ENCODE measurements at places on chromosomes 7 and 10. TPM values are rescaled to one million over a fixed set of nuclear protein-coding genes. Genes with fewer than 3 reads are reported as not detected.
A peak's percentile ranks its signal among the peaks of the same experiment; 100 is the strongest.

DNA sequence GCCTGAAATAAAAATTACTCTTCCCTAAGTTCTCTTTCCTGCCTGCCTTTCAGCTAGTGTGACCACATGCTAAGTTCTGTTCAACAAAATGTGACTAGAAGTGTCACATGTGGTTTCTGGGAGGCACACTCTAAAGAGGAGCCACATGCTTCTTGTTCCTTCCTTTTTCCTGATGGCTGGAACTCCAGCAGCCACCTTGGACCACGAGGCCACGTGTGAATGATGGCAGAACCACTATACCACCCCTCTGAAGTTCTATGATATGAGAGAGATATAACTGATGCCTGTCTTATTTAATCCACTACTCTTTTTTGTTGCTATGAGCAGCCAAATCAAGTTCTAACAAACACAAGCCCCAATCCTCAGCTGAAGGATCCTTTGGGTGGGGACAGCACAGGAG, 8.1 kb downstream of the PODXL start:
- no peak for DNase-seq

GRCh38 chr7:130486954-130487436, 4.9 kb upstream of the MEST start:
- no peak for DNase-seq

The DDC gene
- total RNA-seq = not detected

- no peak for DNase-seq
These were observed 1.5 kb upstream of the OAT start for GRCh38 chr10:124420254-124420653.

The CUTC gene
- total RNA-seq = 22.6 TPM

The CCDC201 gene
- not detected for total RNA-seq

DNA sequence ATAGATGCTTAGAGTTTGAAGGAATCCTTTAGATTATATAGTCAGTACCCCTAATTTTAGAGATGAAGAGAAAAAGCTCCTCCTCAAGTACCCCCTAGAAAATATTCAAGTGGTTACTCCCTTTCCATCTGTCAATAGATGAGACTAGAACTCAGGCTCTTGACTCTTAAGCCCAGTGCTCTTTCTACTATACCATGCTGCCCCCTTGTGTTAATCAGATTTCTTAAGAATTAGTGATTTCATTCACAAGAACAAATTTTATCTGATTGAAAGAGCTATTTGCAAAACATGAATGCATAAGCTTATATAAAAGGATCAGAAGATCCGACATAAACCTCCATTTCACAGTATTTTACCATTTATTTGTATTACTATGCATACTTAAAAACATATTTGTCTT, 179.3 kb downstream of the TFEC start:
- DNase-seq = peak; percentile 42

GRCh38 chr10:15169555-15170401, 1.3 kb upstream of the NMT2 start:
- no peak for DNase-seq

The SLC26A3 gene
- total RNA-seq = not detected

DNA sequence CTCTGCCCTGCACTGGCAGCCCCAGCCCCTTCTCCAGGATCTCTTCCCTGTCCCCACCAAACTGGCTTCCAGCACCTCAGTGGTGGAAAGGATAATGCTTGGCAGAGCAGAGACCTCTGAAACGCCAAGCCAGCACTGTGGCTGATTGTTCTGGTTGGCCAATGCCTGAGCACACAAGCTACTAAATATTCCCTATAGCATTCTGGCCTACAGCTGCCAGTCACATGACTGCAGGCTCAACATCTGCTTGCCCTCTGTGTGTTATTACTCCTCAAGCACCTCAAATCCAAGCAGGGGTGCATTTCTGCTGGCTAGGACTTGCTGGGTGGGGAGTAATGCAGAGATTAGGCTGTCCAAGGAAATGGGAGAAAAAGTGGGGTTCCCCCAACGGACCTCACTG, 6.1 kb downstream of the TBATA start:
- no peak for DNase-seq

The CYP2C8 gene
- 0.17 TPM for total RNA-seq

DNA sequence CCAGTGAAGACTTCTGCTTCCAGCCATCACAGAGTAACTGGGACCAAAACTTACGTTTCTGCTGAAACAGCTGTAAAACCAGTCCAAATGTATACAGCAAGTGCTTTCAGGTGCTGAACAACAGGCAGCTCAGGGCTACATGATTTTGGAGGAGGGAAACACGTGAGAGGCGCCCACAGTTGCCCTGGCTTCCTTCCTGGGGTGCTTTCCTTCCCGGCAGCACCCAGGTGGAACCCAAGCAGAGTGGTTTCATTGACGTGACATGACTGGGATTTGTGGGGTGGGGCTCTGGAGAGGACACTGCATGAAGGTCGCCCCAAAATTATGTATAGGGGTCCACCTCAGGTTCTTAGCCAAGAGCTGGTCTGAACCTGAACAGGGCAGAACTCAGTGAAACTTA, 34.2 kb downstream of the IL2RA start:
- DNase-seq = no peak

- no peak for DNase-seq
These were observed 102.0 kb upstream of the TARP start for GRCh38 chr7:38375453-38375852.

- DNase-seq = no peak
These were observed 164.7 kb downstream of the C1GALT1 start for GRCh38 chr7:7347045-7347444.

The AOAH gene
- not detected for total RNA-seq

The ELFN1 gene
- total RNA-seq = 0.51 TPM

GRCh38 chr7:78159545-78159944, 361.0 kb downstream of the PHTF2 start:
- DNase-seq = no peak

DNA sequence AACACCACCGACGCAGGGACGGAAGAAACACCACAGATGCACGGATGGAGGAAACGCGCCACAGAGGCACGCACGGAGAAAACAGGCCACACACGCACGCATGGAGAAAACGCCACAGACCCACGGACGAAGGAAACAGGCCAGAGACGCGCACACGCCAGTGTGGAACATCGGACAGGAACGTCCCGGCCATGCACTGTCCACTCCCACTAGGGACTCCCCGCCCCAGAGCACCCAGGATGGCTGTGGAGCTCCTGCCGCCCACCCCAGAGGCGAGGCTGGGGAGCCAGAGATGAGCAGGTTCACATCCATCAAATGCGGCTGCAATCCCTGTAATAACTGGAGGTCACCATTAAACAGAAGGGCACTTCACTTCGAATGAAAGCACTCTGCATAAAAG, 17.3 kb downstream of the DIP2C start:
- no peak for DNase-seq

The FOXI2 gene
- not detected for total RNA-seq

- no peak for DNase-seq
These were observed 168.3 kb downstream of the PRKAG2 start for GRCh38 chr7:151708610-151709009.

The ZNF853 gene
- total RNA-seq = 0.66 TPM

DNA sequence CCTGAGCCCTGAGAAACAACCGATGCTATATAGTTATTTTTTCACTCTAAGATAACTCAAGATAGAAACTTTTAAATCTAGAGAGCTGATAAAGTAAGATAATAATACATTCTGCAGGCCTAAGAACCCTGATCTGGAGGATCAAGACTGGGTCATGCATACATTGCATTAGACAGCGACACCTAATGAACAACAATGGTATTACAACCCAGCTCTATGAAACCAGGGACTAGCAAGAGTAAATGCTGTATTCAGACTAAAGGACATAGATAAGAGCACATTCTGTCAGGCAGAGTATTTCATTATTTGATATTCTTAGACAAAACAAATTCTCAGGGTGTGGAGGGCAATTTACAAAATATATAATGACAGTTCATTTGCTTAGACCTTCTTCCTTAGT, 148.6 kb downstream of the GRK5 start:
- DNase-seq = no peak

DNA sequence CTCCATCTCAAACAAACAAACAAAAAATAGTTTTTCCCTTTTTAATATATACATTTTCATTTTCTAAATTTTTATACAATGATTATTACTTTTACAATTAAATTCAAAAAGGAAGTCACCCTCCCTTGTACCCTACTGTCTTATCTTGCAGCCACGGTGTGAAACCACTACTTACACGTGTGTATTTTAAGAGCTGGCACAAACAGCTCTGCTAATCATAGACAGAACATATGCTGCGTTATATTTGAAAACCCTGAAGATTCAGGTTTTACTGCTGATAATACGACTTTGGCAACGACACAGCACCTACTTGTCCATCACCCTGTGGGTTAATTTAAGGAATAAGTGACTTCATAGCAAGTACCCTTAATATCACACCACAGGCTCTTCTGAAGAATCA, 991 bp downstream of the ANKRD61 start:
- DNase-seq = no peak

DNA sequence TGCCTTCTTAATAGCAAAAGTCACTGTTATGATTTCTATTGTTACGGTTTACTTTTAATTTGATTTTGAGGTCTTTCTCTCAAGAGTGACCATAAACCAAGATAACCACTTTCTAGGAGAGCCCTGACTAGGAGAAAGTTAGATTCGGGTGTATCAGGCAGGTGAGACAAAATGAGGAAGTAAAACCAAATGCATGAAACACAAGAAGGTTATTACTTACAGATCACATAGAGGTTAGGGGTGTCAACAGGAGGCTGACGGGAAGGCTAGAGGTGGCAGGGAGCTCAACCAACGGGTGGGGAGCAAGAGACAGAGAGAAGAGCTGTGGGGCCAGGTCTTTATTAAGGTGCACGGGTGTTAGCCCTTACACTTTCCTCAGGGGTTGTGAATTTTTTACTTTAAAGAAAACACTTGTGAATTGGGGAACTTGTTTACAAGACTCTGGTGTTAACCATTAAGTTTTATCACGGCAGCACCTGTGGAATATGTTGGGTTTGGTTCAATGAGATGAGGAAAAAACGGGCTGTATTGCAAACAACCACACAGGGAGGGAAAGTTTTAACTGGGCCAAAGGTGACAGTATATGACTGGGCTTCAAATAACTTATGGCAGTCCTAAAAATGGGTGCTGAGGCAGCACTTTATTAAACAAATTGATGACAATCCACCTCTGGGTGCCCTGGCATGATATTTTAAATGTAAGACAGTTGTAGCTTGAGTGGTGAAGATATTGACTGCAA, 154.9 kb downstream of the SDHAF3 start:
- DNase-seq = no peak

The BAMBI gene
- total RNA-seq = 4.6 TPM

DNA sequence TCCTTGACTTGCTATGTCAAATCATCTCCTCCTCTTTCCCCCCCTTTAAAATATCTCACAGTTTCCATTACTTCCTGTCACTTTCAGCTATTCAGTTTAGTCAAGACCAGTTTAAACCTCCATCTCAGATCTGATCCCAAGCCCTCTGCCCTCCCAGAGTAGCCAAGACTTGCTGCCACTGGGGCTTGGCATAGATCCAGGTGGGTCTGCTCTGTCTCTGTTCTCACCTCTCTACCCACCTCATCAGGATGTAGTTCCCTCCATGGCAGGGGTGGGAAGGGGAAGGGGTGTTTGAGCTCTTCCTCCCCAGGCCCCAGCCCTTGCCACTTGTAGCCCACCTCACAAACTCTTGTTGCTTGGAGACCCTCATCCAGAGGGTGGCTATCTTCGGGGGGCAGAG, 22.0 kb downstream of the PPP1R3C start:
- DNase-seq = no peak

The PAX4 gene
- total RNA-seq = not detected

DNA sequence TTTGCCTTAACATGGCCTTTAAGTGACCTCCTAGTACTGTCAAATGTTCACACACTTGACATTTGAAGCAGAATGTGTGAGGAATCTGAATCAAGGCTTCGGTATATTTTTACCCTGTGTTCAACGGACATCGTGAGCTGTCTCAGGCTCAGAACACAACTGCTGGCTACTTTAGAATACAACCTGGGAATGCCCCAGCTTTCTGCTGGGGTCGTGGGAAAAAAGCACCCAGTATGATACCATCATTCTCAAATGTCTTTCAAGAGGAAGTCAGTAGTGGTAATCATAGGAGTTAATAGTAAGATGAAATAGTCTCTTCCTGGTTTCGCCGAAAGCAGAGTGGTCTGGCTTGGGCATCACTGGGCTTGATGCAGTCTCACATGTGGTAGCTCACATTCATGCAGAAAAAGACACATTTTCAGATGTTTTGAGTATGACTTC, 67.2 kb downstream of the CREB5 start:
- no peak for DNase-seq

GRCh38 chr7:142488842-142489241, 231.0 kb upstream of the PRSS58 start:
- DNase-seq = no peak

GRCh38 chr7:138886501-138886917, 88.5 kb upstream of the ATP6V0A4 start:
- DNase-seq = peak; percentile 81

DNA sequence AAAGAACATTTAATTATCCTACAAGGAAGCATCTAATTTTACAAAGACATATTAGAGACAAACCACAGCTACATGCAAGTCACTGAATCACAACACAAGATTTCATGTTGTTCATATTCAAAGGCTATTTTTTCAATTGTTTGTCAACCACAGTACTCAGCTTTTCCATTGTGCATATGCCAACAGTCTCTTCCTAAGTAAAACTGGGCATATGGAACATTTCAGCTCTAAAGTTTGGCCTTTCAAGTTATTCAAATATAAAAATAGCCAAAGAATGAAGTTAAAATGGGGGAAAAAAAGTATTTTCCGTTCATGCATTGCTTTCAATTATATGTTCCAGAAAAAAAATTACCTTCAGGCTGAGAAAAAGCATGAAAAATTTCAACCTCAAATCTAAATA, 537.9 kb downstream of the PLXDC2 start:
- DNase-seq = no peak

DNA sequence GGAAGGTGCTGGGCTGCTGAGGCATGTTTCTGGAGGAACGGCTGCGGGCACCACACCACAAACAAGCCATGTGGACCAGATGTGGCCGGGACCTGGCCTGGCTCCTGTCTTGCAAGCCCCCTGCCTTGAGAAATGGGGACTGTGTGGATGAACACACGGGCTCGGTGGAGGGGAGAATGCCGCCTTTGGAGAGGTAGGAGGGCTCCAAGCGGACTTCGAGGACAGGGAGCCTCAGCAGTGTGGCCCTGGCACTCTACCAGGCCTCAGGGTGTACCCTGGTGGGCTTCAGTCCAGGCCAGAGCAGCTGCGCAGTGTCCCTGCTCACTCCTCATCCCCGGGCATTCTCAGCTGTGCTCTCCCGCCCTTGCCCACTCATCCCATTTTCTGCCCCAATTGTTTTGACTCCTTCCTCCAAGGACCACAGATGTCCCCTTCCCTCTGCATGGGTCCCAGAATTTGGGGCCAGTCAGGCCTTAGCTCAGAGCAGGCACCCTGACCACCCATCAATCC, 31.5 kb downstream of the PWWP2B start:
- DNase-seq = no peak

Data from fibroblast of lung (primary cell).